ENCODE measurements at places on chromosomes 12 and 14.

DNA sequence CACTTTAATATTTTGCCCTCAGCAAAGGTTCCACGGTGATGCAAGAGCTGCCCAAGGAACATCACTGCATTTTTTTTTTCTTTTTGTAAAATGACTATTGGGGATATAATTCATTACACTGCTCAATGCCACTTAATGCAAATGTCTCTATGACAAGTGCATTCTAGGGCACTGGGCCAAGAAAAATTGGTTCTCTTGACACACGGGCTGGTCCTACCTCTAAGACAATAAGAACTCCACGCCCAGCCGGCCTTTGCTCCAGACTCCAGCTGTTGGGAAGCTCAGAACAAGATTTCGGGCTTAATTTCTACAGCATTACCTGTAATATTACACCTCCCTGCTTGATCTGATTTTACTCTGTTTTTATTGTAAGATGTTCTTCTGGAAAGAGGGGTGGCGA is 48.8 kb upstream of the VRK1 start:
- DNase-seq = no peak

DNA sequence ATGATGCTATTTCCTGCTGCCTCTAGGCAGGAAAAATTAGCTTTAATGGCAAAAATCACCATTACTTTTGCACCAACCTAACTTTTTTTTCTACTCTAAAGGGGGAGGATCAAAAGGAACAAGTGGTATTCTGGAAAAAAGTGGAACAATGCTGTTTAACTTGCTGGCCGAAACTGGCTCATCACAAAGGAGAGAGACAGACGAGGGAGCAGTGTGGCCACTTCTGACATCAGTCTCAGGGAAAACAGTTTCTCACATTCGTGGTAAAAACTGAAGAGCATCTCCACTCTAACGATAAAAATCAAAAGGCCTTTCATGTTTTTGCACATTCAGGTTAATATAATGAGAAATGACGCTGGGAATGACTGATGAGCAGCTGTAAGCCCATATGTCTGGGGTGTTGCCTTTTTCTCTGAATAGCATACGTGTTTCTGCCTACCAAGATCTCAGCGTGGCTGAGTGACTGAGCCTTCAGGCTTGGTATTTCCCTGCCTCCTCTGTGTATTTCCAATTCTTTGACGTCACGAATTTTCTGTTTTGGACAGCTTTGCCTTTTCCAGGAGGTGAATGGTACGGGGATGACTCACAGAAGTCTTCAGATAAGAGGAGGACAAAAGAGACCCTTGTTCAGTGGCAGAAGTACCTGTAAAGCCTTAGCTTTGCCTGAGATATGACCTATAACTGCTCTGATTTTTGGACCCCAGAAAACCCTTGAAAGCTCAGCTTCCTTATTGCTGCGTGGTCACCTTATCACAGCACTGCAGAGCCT is 358.8 kb downstream of the GLT1D1 start:
- no peak for DNase-seq

GRCh38 chr12:31783996-31784645 is 55.3 kb upstream of the AMN1 start:
- DNase-seq = no peak

DNA sequence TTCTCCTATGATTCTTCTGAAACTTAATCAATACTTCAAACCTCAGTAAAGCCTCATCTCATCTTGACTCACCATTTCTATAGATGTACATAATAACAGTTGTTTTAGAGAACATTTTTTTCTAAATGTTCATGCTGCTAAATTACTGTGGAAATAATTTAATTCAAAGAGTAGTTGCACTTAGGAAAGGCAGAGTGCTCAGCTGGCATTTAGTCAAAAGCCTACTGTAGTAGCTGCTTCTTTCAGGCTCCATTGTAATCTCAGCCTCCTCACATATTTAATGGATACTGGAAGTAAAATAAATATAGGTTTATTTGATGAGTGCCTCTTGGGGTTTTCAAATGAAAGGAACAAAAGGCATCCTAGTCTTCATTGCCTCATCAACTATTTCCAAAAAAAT is 325.0 kb downstream of the CCER1 start:
- no peak for DNase-seq

DNA sequence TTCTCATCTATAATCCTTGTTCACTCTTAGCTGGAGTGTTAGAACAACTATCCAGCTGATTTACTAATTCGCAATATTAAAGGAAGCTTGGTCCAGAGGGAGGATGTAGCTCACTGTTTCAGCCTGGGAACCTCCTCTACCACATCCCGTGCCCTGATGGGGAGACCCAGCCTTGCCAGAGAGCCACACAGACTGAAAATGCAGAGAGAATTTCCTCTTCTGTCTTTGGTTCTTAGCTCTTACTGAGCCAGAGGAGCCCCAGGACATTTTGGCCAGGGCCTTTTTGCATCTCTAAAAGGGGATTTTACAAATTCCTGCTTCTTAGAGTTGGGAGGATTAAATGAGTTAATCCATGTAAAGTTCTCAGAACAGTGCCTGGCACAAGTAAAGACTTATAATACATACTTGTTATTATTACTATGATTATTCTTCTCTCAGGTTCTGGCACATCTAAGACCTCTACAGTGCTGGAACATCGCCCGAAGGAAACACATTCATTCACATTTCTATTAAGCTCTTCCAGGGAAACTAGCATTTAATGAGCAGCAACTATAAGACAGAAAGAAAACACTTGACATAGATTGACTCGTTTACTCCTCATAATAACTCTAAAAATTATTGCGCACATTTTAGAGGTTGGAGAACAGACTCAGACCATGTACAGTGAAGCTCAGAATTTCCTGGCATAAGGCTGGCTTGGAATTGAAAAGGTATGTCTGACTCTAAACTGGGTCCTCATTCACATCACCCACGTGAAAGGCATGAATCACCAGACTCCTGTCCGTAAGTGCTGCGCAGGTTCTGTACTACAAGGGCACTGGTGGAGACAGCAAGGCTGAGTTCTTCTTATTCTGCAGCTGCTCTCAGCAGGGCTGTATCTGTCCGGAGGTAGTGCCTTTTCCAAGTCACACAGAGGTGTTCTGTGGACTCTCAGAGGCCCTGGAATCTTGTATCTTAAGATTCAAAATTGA is 27.8 kb upstream of the AEBP2 start:
- peak; percentile 44 for DNase-seq
